ENCODE measurements at places on chromosomes 11 and 22.

DNA sequence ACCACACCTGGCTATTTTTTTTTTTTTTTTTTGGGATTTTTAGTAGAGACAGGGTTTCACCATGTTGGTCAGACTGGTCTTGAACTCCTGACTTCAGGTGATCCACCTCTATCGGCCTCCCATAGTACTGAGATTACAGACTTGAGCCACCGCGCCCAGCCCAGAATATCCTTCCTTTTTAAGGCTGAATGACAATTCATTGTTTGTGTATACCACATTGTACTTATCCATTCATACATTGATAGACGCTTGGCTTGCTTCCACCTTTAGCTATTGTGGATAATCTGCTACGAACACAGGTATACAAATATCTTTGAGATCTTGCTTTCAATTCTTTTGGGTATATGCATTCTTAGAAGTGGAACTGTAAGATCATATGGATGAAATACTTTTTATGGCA is 10.8 kb upstream of the RASSF10 start:
- DNase-seq: no peak

DNA sequence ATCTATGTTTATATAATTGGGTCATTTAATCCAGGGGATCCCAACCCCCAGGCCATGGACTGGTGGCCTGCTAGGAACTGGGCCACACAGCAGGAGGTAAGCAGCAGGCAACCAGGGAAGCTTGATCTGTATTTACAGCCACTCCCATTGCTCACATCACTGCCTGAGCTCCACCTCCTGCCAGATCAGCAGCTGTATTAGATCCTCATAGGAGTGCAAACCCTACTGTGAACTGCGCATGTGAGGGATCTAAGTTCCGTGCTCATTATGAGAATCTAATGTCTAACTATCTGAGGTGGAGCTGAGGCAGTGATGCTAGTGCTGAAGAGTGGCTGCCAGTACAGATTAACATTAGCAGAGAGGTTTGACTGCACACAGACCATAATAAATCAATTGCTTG is 32.8 kb downstream of the MS4A2 start:
- no peak for DNase-seq

DNA sequence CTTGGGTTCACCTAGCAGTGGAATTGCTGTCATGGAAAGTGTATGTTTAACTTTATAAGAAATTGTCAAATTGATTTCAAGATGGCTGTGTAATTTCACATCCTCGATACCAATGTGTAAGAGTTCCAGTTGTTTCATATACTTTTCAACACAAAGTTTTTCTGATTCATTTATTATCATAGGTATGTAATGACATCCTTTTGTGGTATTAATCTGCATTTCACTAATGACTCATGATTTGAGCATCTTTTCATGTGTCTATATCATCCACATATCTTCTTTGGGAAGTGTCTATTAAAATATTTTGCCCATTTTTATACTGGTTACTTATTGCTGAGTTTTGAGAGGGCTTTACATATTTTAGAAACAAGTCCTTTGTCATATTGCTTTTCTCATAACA is 17.0 kb upstream of the GLYATL1B start:
- DNase-seq: no peak

GRCh38 chr11:70954471-70954870 is 297.9 kb downstream of the SHANK2 start:
- no peak for DNase-seq

GRCh38 chr11:126053415-126054286 is 9.0 kb downstream of the CDON start:
- no peak for DNase-seq

GRCh38 chr11:21321072-21321471 is 651.7 kb downstream of the NELL1 start:
- DNase-seq: no peak

- DNase-seq: no peak
Observed at GRCh38 chr11:71537537-71537936, 288 bp upstream of the KRTAP5-8 start.

- DNase-seq: no peak
Observed at GRCh38 chr22:36871669-36872081, 10.9 kb downstream of the NCF4 start.

- DNase-seq: no peak
Observed at GRCh38 chr11:69869311-69869939, 50.2 kb upstream of the FGF3 start.

- DNase-seq: no peak
Observed at GRCh38 chr11:1866226-1866625, 13.3 kb downstream of the LSP1 start.

- DNase-seq: no peak
Observed at GRCh38 chr22:46739094-46739870, 1.2 kb upstream of the CERK start.

DNA sequence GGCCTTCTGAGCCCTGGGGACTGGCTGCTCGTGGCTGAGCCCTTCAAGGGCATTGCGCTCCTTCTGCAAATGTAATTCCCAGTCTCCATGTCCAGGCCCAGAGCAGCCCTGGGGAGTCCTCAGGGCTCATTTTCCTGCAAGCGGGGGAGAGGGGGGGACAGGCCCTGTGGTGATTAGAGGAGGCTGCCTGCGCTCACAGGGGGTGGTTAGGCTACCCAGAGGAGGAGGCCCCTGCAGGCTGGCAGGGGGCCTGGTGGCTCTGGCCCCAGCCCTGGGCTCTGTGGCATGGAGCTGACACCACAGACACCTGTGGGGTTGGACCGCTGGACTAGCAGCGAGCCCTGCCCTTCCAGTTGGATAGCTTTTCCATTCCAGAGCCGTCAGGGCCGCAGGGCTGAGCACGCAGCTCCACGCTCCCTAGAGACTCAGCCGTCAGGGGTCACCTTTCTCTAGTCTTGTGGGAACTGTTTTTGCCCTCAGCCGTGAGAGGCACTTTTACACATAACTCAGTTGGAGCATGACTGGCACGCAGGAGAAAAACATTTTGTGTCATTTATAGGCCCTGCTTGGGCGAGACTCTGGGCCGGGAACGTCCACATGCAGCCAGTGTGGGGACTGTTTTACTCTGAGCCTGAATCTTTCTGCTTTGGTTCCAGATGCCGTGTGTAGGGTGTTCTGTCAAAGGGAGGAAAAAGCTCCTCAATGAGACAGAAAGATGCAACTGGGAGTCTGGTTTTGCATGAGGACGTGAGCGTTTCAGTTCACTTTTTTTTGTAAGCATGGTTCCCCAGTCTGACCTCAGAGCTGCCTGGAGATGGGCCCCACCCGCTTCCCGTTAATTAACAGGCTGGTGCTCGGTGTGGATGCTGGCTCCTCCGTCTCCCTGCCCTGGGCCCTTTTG is 58.1 kb downstream of the LRP5 start:
- DNase-seq: no peak

- DNase-seq: no peak
Observed at GRCh38 chr11:2708151-2708581, 8.4 kb upstream of the KCNQ1OT1 start.

Measured in cortex of kidney (tissue), 1 donor.